ENCODE measurements at places on chromosomes 1 and 21.

DNA sequence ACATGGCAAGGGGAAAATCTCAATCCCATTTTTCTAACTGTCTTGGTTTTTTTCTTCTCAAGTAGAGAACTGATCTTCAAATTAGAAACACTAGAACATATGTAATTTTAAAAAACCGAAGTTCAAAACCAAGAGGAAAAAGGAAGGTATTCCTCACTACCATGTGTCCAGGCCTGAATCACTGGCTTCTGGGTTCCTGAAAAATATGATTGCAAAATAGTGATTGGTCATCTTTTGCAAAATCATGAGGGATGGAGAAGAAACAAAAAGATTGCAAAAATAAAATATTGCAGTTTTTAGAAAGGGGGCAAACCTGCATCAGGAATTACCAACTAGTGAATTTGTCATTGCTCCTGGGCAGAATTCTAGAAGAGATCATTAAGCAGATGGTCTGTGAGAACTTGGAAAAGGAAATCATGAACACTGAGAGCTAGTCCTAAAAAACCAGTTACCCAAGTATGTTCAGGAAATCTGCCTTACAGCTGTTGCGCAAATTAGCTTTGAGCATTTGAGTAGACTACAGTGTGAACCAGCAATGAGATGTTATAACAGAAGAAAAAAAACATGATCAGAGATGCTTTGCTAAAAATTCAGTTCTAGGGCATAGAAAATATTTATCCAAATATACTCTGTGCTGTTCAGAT is 49.4 kb downstream of the SPATA46 start:
- no peak for DNase-seq

DNA sequence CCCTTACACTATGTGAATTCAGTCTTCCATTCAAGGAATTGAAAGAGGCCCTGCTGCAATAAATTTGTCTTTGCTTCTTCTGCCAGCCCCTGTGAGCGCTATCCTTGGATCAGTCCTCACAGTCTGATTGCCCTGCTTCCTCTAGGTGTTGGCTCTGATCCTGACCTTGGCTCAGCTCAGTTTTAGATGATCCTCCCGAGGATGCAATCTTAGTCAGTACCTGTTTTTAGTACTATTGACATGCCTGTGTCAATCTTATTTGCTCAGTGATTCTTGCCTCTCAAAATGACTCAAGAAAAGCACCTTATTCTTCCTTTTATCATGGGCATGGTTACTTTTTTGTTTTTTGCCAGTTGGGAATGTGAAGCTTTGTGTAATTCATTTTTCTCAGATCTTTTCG is 101.4 kb upstream of the KCNK1 start:
- DNase-seq, result no peak

DNA sequence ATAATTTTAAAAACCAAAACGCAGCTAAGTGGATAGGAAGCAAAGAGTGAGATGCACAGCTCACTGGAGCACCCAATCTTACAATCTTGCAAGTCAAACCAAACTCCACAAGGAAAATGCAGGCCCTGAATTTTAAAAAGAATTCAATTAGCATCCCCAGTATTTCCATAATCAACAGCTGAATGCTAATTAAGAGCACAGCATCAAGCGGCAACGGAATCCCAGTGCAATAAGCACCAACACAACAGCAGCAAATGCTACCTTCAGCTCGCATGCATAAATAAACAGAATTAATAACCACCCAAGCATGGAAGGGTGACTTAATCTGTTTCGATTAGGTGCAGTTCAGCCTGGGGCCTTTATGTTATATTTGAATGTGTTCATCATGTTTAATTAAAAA is 142.9 kb downstream of the SLC45A1 start:
- DNase-seq, result no peak

GRCh38 chr1:168190403-168190802 is 11.6 kb downstream of the TIPRL start:
- DNase-seq, result no peak

DNA sequence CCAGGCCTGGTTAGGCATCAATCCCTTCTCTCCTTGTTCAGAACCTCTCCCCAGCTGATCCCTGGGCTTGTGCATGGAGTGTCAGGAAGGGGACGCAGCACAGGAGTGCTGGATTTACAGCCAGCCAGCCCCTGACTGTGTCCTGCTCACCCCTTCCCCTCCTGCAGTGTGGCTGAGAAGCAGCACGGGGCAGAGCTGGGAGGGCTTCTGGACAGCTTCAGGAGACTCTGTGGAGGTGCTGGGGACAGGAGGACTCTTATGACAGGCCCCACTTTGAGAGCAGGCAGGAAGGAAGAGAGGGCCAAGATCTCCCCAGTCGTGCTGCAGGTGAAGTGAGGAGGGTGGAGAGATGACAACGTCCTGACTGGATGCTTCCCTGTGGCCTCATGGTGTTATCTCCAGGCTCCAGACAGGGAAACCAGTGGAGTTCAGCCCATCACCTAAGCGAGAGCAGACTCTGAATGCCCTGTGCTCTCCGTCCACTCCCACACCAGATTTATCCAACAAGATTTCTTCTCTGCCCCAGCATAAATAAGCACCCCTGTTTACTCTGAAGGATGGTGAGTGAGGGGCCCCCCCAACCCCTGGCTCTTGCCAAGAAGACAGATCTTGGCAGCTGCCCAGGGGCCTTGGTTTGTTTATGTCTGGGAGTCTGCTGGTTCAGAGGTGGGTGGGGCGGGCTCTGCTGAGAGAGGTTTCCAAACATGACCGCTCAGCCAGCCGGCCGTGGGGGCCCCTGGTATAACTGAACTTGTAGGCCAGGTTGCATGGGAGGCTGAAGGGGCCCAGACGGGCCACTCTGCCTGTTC is 21.3 kb downstream of the TMCC2 start:
- DNase-seq, result peak; percentile 56

DNA sequence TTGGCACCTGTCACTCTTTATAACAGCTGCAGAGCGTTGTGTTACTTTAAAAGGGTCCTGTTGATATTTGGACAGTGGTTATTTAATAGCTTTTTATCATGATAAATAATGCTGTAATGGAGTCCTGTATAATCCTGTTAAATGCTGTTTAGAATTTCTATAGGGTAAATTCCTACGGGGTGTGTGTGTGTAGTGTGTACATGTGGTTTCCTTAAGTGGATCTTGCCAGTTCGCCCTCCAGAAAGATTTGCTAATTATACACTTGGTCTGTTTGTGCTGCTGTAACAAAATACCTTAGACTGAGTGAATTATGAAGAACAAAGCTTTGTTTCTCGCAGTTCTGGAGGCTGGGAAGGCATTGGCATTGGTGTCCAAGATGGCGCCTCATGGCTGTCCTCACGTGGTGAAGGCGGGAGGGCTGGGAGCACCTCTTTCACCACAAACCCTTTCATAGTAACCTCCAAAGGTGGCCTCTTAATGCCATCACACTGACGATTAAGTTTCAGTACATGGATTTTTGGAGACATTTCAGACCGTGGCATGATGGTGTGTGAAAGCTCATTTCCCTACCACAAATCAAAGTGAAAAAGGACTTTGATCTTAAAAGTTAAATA is 11.2 kb downstream of the PRMT2 start:
- DNase-seq, result no peak

GRCh38 chr1:38084700-38085099 is 38.1 kb upstream of the POU3F1 start:
- DNase-seq, result no peak

GRCh38 chr21:45370575-45370974 is 34.4 kb upstream of the COL18A1 start:
- no peak for DNase-seq

DNA sequence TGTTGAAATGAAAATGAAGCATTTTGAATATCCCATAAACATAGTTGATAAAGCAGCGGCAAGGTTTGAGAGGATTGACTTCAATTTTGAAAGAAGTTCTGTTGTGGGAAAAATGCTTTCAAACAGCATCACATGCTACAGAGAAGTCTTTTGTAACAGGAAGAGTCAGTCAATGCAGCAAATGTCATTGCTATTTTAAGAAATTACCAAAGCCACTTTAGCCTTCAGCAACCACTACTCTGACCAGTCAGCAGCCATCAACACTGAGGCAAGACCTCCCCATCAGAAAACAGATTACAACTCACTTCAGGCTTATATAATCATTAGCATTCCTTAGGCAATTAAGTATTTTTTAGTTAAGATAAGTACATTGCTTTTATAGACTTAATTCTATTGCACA is 33.8 kb upstream of the FCRL3 start:
- DNase-seq, result no peak

DNA sequence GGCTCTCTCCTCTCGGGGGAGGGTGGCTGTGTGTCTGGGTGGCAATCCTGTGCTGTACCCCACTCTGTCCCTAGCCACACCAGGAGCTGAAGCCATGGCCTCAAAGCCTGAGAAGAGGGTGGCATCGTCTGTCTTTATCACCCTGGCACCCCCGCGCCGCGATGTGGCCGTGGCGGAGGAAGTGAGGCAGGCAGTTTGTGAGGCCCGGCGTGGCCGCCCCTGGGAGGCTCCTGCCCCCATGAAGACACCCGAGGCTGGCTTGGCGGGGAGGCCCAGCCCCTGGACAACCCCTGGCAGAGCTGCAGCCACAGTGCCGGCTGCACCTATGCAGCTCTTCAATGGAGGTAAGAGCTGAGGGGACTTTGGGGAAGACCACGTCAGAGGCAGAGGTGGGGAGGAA is 6.3 kb downstream of the FBLIM1 start:
- DNase-seq, result no peak

GRCh38 chr1:53446051-53446450 is 13.1 kb upstream of the DMRTB1 start:
- no peak for DNase-seq

DNA sequence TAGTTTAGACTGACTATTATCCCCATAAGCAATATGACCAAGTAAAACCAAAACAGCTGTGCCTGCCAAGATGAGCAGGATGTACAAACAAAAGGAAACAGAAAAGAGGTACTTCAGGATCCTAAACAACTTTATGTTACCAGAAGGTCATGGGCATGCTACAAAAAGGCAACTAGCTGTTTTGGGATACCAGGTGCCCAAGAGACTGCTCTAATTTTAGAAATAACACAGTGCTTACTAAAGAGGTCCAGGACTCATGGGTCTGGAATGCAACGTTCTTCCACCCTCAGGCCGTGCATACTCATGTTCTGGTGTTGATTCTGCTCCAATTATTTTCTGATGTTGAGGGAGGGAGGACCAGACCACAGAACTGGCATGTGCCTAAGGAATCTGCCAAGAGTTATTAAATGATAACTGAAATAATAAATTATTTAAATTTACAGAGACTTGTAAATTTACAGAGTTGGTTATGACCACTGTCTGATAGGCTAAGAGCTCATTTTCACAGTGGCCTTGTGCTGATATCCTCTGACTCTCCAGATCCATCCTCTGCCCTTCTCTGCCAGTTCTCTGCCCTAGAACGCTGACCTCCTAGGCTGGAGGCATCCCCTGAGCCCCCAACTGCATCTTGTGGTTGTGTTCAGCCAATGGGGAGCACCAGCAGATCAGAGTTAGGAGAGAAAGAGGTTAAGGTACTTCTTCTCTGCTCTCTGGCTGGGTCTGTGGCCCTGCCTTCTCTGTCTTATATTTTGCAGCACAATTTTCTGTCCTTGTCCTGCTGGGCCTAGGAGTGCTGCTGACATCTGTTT is 37.7 kb upstream of the BCL10 start:
- peak; percentile 63 for DNase-seq

DNA sequence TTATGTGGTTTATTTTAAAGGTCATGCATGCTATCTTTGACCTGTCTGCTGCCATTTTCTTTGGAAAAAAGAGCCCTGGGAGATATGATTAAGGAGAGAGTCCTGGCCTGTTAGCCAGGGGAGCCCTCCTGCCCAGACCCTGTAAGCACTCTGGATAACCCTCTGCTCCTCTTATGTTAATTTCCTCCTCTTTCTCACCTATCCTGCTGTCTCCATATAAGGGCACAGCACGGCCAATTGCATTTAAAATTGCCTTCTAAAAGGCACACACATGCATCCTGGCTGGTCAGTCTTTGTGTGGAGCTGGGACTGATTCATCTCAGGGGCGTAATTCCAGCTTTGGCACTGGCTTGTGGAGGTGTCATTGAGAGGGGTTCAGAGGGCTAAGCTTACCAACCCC is 158.9 kb downstream of the ST6GALNAC5 start:
- no peak for DNase-seq

- no peak for DNase-seq
These were observed 932.8 kb downstream of the TTLL7 start for GRCh38 chr1:83065952-83066727.

DNA sequence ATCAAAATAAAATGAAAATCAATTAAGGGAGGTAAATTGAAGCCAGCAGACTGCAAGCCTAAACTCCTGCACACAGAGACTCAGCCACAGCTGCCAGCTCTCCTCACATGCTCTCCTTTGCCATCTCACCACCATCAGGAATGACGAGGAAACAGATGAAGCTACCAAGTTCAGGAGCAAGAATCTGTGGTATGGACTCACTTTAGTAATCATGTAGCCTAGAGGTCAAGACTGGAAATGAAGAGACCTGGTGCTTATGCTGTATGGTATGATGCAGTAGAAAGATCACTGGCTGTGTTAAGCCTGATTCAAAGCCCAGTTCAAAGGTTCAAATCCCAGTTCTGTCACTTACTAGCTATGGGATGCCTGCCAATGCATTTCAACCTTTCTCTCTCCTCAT is 78.9 kb upstream of the CAMK1G start:
- DNase-seq, result no peak

- DNase-seq, result no peak
These were observed 169.1 kb downstream of the PRDM16 start for GRCh38 chr1:3237994-3238702.

DNA sequence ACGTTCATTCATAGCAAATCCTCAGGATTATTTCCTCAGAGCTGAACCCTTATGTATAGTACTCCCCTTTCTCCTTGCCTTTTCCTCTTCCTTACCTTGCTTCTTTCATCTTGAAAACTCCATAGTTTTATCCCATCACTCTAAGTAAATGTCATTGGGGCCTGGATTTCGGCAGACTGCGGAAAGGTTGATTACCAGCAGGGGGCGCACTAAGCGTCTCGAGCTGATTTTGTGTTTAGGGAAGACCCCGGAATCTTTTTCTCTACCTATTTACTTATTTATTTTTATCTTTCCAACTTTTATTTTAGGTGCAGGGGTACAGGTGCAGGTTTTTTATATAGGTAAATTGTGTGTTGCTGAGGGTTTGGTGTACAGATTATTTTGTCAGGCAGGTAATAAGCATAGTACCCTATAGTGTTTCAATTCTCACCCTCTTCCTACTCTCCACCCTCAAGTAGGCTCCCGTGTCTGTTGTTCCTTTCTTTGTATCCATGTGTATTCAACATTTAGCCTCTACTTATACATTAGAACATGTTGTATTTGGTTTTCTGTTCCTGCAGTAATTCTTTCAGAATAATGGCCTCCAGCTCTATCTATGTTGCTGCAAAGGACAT is 11.4 kb upstream of the MTARC1 start:
- DNase-seq, result peak; percentile 44
